Thymus (tissue), 14 donors: ENCODE measurements at places on chromosomes 6 and 20. TPM values are rescaled to one million over a fixed set of nuclear protein-coding genes. Genes with fewer than 3 reads are reported as not detected.

Gene EMILIN3
- polyA plus RNA-seq: 0.37 TPM

- DNase-seq: no peak
Observed at GRCh38 chr6:34246249-34246562, 2.6 kb downstream of the SMIM29 start.

DNA sequence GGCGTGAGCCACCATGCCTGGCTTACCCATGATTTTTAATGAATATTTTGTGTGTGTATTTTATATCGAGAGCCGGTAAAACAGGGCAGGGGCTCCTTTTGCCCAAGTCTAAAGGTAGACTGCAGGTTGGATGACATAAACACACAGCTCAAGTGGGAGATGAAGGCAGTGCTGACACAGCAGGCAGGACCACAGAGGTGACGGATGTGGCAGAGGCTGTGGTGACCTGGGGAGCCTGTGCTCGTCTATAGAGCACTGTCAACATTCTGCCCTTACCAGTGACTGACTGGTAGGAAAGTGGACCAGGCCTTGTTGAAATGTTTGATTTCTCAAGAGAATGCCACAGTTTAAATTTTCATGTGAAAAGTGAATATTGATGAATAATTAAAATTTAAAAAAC, 137.5 kb downstream of the ZFP64 start:
- DNase-seq: no peak

- no peak for DNase-seq
Observed at GRCh38 chr6:154458565-154459470, 51.7 kb downstream of the CNKSR3 start.
